Cortex of kidney (tissue), 1 donor: ENCODE measurements at places on chromosomes 4 and X.

- no peak for DNase-seq
These were observed 137.3 kb upstream of the CPEB2 start for GRCh38 chr4:14865031-14865366.

DNA sequence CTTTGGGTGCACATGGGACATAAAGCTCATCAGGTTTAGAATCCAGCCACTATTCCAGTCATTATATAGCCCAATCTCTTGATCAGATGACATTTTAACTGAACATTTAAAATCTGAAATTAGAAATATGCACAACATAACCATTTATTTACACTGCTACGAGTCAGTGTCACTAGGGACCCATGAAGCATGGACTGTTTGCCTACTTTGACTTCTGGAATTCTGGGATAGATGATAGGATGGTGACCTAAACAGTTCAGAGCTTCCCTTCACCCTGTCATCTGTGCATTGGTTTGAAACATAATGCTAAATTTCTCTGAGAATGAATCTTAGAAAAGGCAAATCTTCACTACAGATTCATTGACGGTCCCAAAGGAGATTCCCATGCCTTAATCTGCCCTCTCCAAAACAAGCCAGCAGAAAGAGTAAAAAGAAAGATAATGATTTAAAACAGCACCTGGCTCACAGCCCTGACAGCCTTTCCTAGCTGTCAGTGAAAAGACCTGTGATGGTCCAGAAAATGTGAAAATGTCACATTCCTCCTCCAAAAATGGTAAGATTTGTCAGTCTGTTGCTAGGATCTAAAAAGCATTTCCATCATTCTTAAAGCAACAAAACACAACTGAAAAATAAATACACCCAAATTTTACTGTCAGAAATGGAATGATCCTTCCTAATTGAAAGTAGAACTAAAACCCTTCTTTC is 18.9 kb upstream of the HERC3 start:
- DNase-seq, result no peak

DNA sequence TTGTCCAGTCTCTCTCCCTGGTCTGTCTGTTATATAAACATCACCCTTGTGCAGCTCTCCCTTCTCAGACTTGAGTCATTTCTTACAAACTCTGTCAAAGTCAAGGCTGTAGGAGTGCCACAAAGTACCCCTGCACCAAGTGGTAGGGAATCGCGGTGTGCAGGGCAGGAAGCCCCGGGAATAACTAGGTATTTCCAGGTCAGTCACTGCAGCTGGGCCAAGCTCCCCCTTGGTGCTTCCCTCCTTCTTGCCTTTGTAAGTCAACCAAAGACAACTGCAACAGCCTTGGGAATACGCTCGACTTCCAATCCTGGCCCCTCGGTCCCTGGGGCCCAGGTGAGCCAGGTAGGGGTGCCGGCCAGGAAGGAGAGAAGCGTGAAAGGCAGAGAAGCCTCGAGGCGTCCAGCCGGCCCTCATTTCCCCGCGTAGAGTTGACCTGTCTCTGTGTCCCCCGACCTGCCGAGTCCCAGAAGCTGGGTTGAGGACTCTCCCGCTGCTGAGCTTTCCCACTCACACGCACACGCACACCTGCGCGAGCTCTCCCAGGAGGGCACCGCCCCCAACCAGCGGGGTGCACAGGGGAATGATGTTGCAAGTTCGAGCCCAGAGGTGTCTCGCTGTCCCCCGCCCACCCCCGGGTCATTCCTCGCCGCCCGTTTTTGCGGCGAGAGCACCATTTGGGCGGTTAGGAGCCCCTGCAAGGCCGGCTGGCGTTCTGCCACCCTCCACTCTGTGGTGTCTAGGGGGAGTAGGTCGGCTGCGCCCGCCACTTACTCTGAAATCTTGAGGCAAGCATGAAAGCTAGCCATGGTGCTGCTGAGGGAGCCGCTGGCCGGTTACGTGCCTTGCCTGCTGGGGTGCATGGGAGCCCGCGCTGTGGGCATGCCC is 22.8 kb upstream of the KIAA1210 start:
- DNase-seq, result no peak

GRCh38 chr4:182276210-182277109 is 33.3 kb downstream of the TENM3 start:
- no peak for DNase-seq

DNA sequence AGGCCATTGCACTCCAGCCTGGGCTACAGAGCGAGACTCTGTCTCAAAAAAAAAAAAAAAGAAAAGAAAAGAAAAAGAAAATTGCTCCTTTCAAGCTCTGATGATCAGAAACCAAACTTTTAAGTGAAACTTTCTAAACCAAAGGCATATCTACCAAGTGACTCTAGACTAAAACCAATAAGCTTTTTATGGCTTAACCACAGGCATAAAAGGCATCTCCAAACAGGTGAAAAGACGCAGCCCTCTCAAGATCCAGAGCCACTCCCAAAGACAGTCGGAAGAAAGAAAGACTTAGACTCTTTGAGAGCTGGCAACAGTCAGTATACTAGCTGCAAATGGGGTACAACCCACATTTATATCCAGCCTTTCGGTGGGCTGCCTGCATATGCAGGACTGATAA is 117.1 kb upstream of the AP1S2 start:
- DNase-seq, result no peak

GRCh38 chrX:154592505-154592904 is 7.6 kb downstream of the CTAG1A start:
- no peak for DNase-seq

- no peak for DNase-seq
These were observed 30.7 kb upstream of the KLHL8 start for GRCh38 chr4:87251106-87251505.

DNA sequence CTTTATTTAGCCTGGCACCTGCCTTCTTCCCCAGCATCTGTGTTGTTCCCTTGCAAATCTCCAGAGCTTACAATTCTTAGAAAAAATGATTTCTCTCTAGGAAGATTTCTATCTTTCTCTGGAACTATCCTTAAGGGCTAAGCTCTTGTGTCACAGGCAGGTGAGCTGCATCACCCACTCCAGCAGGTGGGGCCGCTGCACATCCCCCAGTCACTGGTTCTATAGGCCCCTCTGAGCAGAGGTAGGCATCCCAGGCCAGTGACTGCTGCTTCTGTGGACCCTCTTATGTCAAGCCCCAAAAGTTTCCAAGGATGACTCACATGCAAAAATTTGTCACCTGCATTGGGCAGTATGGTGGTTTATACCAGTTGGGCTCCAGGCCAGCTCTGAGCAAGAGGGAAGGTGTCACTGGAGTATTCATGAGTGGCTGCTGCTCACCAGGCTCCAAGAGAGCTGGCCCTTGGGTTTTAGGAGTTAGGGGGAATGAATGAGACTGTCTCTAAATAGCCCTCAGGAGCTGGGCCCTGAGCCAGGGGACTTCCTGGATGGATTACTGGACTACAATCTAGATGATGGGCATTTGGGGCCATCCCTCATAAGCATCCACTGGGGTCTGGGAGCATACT is 208.1 kb upstream of the EOLA2 start:
- DNase-seq, result no peak

- DNase-seq, result no peak
These were observed 63.9 kb downstream of the TRAPPC11 start for GRCh38 chr4:183722731-183723560.

- no peak for DNase-seq
These were observed 36.0 kb upstream of the SPON2 start for GRCh38 chr4:1208266-1208961.

GRCh38 chrX:32545101-32545500 is 666.2 kb downstream of the DMD start:
- DNase-seq, result no peak

DNA sequence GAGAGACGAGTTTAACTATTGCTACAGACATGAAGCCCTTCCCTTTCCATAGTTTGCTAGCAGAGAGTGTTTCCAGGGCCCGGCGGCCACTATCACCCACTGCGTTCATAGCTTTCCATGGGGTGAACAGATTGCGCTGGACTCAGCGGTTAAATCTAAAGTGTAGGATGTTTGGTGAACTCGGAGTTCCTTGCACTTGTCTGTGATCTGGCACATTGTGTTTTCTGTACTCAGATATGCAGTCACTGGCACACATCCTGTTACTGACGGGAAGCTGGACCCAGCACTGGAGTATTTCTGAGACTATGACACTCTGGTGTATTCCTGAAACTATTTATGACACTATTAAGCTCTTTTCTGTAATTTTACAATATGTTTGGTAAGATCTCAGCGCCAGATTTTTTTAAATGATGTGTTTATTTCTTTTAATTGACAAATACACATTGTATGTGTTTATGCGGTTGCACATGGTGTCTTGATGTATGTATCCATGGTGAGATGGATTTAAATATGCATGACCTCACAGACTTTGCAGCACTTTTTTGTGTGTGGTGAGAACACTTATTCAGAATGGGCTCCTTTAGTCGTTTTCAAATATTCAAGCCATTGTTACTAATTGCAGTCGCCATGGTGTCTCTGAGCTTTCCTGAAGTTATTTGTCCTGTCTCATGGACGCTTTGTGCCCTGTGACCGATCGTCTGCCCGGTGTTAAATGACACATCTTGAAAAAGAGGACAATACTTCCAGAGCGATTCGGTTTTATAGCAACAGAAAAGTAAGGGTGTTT is 14.1 kb downstream of the CD99 start:
- DNase-seq, result no peak

- DNase-seq, result no peak
These were observed 1.5 kb downstream of the SRPK3 start for GRCh38 chrX:153782313-153782712.

DNA sequence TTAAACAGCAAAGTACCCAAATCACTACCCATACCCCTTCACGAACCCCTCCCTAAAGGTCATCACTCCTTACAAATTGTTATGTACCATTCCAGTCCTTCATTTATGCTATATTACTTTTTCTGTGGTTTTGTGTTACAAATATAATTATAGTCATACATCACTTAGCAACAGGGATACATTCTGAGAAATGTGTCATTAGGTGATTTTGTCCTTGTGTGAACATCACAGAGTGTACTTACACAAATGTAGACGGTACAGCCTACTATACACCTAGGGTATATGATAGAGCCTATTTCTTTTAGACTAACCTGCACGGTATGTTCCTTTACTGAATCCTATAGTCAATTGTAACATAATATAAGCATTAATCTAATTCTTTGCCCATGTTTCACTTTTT is 61.9 kb downstream of the ASB9 start:
- DNase-seq, result no peak

DNA sequence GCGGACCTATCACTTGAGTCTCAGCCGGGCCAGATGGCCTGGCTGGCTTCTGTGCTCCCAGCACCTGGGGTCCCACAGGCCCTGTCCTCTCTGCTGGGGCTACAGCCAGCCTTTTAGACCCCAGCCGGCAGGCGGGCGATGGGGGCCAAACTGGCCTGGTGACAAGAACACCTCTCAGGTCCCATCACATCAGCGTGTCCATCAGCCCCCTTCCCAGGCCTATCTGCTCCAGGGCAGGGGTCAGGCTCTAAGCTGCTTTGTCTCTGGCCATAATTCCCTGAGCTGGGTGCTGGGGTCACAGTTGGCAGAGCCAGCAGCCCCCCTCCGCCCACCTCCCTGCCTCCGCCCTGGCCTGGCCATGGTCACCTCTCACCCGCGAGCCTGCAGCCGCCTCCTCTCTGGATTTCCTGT is 77.7 kb downstream of the PPP2R2C start:
- DNase-seq, result no peak

- no peak for DNase-seq
These were observed 28.5 kb upstream of the FGF2 start for GRCh38 chr4:122798101-122798500.

DNA sequence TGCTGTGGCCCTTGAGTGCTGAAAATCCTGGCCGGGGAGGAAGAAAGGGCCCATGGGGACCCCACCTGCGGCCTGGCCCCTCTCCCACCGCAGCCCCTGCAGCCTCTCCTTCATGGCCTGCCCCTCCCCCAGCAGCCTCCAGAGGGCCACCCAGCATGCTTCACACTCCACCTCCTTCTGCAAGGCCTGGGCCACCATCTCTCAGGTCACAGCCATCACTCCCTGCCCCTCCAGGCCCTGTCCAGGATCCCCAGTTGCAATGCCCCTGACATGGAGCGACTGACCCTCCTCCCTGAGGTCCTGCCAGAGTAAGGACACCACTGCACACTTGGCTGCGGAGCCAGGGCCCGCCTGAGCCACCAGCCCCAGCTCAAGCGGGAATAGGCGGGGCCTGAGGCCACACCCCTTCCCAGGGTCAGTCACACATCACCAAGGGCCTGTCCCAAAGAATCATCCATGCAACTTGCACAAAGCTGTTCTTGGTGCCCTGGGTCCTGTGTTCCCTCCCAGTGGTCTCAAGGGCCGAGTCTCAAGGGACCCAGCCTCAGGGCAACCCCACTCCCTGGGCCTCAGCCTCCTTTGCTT is 32.9 kb downstream of the CCNQ start:
- no peak for DNase-seq

GRCh38 chr4:110483516-110483915 is 7.6 kb downstream of the ENPEP start:
- DNase-seq, result no peak

DNA sequence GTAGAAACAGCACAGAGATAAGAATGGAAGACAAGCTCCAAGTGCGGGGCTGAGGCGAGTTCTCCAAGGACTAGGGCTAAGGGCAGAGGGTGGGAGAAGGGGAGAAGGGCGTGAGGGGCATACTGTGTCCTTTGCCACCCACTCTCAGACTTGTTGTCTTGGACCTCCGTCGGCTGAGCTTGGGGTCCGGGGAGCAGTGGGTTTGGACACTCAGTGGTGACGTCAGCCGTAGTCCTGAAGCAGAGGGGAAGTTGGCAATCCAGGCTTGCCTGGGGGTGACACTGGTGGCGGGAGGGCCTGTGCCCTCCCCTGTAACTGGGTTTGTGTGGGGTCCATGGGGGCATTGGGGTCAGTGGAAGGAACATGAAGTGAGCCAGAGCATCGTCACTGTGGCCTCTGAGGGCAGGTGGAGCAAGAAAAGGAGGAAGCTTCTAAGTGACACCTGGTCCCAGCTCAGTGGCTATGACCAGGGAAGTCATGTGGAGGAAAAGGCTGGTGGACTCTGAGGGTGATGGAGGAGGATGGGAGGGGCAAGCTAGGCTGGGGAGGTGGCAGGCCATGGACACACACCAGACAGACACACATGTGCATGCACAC is 17.6 kb downstream of the CD99 start:
- DNase-seq, result no peak
